Tibial nerve (tissue), 4 donors: ENCODE measurements at places on chromosomes 12 and 14.

- no peak for DNase-seq
These were observed 144.2 kb upstream of the C14orf180 start for GRCh38 chr14:104435147-104436046.

GRCh38 chr12:124687917-124688316 is 120.5 kb upstream of the NCOR2 start:
- peak; percentile 33 for DNase-seq

GRCh38 chr12:9123781-9124382 is 8.2 kb upstream of the A2M start:
- no peak for DNase-seq

DNA sequence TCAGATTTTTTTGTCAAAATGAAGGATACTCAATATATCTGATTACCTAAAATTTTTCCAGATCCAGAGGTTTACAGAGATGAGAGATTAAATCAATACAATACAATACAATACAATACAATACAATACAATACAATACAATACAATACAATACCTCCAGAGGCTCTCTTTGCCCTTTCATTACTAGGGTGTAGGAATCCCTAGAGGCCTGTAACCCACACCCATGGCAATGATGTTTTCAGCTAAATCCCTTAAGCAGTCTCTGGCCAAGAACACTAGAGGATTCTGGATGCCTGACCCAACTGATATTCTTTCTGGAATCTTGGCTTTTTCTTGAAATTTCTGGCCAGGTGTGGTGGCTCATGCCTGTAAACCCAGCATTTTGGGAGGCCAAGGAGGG is 23.7 kb upstream of the AEBP2 start:
- no peak for DNase-seq

DNA sequence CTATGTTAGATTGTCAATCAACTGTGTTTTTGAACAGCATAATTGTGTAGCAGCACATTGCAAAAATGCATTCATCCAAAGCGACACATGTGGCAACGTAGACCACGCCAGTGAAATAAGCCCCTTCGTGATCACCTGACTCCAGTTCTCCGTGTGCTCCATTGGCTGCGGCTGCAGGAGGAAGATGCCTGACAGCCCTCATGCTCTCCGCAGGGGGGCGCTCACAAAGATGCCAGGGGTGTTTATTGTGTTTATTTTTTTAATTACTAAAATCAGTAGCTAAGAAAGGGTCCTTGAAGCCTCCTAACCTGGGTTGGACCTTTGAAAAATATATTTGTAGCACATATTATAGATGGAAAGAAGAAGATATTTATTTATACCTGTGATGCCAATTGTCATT is 116.3 kb downstream of the SLC15A4 start:
- no peak for DNase-seq

DNA sequence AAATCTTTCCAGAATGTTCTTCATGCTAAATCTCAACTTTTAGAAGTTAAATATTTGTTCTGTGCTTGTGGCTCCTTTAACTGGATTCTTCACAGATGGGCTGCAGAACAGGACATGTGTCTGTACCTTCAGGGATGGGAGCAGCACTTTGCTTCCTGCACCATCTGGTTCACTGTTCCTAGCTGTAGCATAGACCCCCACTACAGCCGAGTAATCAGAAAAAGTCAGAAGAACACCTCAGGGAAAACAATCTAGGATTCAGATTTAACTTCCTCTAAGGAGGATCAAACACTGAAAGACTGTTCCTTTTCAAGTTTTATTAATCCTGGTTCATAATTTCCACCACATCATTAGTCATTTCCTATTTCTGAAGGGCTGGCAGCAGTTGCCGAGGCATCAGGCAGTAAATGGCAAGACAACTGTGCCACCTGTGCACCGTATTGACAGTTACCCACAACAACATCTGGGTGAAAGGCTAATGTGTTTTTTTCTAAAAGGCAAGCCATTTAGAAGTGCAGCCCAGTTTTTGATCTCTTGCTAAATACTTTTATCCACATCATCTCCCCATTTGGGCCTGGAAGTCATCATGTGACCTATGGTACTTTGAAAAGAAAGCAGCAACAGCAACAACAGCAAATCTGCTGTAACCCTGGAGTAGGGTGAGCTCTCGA is 212.8 kb upstream of the BMP4 start:
- DNase-seq: no peak

- DNase-seq: no peak
These were observed 1927.9 kb upstream of the SEL1L start for GRCh38 chr14:83461521-83461920.

GRCh38 chr14:85527445-85528035 is 2.4 kb upstream of the FLRT2 start:
- DNase-seq: no peak

DNA sequence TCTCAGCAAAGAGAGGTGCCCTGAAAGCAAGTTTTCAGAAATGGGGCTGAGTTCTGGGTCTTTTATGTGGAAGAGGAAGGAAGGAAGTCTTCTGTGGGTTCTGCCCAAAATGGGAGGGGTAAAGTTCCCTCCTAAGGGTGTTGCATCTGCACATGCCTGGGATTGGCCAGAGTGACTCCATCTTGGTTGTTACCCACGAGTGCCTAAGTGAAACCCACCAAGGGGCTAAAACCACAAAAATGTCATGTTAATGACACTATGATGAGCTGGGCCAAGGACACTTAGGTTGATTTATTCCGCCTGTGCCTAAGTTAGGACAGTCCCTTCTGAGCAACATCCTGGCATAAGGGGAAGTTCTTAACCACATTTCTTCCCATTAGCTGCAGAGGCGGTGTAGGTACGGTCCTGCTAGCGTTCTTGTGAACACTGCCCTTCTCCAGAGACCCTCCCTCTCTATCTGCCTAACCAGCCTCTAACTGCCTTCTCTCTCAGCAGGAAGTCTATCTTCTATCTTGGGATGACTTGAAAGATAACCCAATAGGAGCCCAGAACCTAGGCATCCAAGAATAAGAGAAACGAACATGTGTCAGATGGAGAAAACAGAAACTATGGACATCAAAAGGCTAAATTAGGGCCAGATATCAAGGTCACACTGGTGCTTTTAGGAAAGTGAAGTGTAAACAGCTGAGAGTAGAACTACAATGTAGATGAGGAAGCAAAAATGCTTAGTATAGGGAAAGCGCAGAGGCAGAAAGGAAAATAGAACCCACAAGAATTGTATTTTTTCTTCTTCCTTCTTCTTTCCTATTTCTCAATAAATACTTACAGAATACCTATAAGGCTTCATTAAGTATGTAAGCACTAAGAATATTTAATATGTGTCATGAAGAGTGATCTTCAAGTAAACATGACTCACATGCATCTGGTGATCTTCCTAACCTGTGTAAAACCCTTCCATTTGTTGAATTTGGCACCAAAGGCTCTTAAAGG is 104.2 kb upstream of the AMN1 start:
- DNase-seq: no peak

DNA sequence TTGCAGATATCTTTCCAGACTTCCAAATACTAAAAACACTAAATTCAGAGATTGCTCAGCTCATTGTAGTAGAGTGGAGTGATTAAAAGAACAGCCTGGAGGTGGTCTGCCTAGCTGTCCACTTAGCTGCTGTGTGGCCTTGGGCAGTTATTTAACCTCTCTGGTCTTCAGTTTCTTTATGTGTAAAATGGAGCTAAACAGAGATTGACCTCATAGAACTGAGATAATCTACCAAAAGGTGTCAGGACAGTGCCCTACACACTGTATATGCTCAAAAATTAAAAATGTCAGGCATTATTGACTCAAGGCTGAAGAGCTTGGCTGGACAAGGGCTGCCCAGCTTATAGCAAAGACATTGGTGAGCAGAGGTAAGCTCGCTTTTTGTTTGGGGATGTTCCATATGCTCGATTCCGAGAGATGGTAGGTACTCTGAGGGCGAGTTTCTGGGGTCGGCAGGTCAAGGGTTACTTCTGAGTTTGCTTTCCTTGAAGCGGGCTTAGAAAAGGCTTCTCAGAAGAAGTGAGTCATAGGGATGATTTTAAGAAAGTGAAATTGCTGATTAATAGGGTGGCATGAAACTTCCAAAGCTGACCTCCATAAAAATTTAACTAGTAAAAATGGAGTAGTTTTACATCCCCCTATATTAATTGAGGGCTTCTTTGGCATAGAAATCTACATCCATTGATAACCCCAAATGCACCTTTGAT is 107.5 kb downstream of the GPATCH2L start:
- no peak for DNase-seq

DNA sequence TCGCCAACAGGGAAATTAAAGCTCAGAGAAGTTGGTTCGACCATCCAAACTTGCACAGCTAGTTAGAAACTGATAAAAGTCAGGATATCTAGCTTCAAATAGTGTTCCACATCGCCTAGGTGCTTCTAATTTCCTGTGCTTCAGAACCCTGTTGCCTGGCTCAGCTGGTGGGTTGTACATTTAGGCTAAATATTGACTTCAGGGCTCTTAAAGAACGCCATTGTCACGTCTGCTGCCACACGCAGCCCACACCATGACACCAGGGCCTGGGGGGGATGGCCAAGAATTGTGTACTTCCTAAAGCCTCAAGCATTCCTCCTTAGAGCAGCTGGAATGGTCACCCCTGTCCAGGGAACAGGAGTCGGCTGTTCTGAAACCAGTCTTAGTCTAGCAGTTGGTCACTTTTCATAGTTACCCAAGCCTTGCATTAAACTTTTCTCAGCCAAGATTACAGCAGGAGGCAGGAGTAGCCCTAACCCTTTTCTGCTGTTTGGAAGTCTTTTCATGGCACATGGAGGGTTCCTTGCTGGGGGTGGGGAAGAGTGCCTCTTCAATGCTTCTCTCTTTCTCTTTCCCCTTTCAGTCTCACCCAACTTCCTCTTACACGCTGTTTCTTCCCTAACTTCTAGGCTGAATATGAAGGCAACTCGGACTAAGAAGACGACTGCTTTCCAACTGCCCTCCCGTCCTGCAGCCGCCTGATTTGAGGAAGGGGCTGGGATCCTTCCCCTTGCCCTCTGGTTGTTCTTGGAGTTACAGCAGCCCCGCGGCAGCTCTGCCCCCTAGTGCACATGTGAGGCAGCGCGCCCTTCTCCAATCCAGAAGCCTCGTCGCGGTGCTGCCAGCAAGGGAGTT is 17.1 kb downstream of the FOS start:
- DNase-seq: peak; percentile 84

DNA sequence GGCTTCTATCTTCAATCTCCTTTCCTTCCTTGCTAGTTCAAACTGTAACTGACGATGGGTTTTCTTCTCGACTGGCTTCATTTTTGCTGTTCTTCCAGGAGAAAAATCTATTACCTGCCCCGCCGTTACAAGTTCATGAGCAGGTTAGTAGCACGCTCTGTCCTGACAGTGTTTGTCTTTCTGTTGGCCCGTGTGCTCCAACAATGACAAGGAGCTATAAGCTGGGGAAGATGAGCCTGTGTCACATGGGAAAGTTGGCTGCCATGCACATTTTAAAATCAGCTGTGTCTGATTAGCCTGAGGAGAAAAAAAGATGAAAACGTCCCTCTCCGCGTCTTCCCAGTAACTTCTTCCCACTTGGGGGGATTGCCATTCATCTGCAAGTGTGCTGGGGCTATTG is 180.2 kb downstream of the ANO4 start:
- DNase-seq: no peak

DNA sequence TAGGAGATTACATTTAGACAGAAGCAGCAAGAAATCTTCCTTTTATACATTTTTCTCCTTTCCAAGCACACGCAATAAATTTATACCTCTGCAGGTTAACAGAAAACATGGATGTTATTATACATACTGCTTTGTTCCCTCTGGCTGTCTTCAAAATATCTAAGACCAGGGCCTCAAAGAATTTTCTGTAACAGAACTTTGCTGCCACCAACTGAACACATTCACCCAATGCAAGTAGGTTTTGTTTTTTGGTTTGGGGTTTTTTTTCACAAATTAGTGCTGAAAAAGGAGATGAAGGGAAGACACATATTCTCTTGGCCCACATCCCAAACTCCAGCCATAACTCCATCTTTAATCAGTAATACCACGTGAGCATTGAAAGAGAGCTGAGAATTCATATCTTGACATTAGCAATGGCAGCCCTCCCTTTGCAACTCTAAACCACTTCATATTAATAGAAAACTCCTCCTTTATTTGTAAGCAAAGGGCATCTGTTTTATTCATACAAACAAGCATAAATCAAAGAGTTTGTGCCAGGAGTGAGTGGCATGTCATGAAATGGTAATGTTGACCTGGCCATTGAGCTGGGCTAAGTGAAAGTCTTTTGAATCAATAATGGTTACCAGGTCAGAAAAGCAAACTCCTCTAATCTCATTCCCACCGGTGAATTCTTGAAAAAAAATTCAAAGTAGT is 150.8 kb upstream of the FSCB start:
- DNase-seq: no peak

GRCh38 chr12:4787965-4788364 is 67.8 kb downstream of the GALNT8 start:
- DNase-seq: no peak

DNA sequence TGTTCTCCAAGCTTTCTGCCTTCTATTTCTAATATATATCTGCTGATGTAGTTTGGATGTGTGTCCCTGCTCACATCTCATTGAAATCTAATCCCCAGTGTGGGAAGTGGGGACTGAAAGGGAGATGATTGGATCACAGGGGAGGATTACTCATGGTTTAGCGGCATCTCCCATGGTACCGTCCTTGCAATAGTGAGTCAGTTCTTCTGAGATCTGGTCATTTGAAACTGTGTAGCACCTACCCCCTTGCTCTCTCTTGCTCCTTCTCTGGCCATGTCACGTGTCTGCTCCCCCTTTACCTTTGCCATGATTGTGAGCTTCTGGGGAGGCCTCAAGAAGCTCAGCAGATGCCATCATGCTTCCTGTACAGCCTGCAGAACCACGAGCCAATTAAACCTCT is 26.2 kb upstream of the ALX1 start:
- DNase-seq: no peak

DNA sequence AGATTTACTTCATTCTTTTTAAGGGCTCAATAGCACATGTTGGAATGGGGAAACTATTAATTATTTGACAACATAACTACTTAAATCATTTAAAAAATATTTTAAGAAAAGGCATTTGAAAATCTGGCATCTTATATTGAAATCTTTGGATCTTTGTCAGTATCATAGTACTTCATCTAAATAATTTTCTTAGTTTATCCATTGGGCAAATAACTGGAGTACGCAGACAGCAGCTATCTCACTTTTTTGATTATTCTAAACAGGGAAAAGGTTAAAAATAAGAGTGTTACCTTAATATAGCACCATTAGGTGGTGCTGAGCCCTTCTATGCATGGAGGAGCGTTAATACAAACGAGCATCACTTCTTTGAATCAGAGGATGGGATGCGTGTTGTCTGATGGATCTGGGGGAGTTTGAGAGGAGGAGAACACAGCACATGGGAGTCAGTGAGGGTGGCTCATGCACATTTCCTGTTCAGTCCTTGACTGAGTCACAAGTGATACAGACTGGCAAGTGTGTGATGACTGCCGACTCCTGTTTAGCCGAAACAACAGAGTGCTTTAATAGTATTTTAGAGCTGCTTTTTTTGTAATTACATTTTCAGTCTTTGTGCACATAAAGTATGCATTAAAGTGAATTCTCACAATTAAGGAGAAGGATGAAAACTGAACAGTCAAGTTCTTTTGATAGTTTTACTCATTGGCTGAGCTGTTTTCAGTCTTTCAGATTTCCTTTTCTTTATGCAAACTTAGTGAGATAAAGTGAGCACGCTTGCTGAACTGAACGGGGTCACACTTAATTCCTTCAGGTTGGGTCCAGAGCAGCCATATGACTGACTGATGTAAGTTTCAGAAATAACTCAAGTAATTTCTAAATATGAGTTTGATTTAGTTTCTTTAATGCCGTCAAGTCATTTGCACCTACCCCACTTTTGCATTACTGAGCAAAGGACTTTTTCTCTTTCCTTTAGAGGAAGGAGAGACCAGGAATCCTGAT is 92.7 kb downstream of the DIP2B start:
- no peak for DNase-seq
